ENCODE measurements at places on chromosomes 13 and 19.

DNA sequence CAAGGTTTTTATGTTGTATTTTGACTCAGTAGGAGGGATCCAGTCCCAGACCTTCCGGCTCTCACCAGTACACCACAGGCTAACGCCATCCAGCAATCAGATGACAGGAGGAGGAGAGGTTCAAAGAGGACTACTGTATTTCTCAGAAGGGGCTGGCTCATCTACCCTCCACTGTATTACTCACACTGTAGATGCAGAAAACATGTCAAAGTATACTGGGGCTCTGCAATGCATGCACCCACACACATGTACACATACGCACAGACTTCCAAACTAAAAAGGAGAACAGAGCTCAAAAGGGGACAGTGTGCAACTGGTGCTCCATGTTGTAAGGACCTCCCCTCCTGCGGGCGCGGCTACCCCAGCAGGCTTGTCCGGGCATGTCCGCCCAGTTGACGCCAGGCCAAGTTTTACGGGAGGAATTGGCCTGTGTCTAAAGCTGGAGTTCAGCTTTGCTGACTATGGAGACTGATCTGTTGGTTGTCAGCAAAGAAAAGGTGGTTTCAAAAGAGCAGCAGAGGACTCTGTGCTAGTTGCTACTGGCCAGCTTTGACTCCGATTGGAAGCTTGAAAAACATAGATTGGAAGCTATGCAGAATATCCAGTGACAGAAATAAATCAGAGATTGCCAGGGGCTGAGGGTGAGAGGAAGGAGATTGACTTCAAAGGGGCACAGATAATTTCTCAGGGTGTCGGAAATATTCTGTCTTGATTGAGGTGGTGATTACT is 314.2 kb downstream of the DLEU7 start:
- DNase-seq = no peak

GRCh38 chr13:29239653-29240525 is 355.6 kb downstream of the SLC7A1 start:
- DNase-seq = no peak

- no peak for DNase-seq
Observed at GRCh38 chr13:33251131-33251661, 34.4 kb downstream of the STARD13 start.

DNA sequence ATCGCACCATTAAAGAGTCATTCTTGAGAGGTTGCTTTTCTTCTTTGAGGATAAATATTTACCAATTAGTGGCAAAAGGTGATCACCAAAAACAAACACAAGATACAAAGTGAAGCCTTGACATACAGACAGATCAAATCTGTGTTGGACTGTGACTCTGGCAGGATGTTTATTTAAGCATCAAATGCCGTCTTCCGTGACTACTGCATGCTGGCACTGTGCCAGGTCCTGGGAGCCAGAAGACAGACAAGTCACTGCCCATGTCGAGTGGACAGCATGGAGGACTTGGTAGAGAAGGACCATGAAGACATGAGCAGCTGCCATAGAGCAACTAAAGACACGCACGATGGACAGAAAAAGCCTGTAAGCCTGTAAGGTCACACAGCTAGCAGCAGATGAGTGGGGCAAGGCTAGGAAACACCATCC is 92.8 kb upstream of the FARP1 start:
- no peak for DNase-seq

DNA sequence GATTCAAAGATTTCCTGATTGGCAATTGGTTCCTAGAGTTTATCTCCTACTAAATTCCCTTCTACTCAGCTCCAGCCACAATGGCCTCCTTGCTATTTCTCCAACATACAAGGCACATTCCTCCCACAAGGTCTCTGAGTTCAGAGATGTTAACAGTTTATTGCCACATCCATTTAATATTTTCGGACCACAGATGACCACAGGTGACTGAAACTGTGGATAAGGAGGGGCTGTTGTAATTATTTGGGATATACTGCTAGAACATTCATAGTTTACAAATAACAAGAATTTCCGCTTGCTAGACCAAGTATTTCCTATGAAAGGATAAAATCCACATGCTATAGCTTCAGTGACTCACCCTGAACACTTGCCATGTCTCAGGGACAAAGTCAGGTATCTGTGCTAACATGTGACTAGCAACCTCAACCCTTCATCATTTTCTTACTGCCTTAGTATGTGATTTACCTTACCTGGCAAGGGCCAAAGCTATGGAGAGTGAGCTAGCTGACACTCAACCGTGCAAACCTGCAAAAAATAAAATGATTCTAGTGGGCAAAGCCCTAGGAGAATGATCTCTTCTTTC is 117.7 kb downstream of the TBC1D4 start:
- no peak for DNase-seq

DNA sequence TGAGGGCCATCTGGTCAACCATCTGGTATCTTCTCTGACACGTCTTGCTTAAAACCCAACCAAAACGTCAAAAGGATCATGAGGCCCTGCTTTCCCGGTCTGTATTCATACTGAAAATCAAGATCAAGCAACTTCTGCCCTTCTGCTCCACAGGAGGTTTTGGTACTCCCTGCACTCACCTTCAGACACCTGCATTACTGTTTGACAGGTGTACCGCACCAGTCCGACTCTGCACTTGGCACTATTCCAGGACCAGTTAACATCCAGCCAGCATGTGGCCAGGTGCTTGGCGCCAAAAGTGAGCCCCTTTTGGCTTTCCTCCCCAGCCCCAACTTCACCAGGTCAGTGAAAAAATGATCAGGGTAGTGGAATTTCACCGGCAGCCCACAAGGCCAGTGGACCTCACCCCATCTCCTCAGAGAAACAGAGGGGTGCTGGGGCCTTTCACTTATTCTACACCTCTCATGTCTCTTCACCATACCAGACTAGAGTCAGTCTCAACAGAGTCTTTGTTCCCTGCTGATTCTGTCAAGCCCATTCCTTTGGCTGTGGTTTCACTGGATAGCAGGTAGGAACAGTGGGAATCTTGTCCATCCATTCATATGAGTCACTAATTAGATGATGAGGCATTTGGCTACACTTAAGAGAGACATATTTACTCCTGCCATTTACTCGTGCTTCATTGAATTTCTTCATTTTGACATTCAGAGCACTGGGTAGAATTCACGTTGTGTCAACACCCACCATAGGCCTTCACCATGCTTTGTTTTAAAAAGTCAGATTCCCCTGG is 85.3 kb downstream of the ZNF726 start:
- DNase-seq = no peak

DNA sequence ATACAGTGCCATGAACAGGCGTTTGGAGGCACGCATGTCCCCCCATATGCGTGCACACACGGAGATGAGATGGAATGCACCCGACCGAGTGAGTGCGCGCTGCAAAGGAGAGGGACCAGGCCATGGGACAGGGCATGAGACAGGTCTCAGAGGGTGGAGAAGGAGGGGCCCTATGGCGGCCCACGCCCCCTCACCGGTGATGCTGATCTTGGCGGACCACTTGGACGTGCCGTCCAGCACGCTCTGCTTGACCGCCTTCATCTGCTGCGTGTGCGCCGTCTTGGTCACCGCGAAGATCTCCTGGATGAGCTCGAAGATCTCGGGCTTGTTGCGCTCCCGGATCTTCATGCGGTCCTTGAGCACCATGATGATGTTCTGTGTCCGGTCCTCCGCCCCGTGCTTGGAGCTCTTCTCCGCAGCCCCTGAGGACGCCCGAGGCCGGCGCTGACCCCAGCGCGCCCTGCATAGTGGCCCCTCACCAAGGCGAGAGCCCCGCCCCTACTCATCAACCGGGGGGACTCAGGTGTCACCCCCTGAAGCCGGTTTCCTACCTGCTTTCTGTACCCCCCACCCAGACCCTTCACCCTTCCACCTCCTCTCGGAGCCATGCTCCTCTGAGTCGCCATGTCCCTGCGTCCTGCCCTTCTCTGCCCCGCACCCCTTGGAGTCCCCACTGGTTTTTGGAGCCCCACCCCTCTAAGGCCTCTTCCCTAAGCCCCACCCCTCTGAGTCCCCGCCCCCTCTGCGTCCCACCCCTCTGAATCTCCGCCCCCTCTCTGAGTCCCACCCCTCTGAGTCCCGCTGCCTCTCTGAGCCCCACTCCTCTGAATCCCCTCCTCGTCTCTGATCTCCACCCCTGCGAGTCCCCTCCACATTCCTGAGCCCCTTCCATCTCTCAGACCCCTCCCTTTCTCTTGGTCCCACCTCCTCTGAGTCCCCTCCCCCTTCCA is 40.8 kb downstream of the UNC13A start:
- no peak for DNase-seq

GRCh38 chr19:38944981-38945506 is 14.3 kb downstream of the MRPS12 start:
- no peak for DNase-seq

DNA sequence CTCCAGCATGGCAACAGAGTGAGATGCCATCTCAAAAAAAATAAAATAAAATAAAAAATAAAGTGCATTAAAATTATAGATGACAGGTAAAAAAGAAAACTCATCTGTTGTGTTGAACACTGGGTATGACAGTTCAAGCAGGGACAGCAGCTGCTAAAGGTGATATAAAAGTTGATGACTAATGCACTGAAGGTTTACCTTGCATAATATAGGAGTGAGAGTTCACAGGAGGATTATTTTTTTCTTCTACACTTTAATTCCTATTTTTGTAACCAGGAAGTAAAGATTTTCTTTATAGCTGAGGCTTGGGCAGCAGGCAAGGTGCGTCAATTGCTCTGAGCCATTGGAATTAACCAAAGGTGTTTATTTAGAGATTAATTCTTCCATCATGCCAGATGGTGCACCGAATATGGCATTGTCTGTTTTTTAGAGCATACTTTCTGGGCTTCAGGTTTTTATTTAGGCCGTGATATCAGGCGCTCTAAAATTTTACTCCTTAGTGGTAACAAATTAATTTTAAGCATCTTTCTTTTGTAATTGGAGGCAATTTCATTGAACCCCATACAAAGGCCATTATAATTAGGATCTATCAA is 337.0 kb upstream of the SLC10A2 start:
- no peak for DNase-seq

DNA sequence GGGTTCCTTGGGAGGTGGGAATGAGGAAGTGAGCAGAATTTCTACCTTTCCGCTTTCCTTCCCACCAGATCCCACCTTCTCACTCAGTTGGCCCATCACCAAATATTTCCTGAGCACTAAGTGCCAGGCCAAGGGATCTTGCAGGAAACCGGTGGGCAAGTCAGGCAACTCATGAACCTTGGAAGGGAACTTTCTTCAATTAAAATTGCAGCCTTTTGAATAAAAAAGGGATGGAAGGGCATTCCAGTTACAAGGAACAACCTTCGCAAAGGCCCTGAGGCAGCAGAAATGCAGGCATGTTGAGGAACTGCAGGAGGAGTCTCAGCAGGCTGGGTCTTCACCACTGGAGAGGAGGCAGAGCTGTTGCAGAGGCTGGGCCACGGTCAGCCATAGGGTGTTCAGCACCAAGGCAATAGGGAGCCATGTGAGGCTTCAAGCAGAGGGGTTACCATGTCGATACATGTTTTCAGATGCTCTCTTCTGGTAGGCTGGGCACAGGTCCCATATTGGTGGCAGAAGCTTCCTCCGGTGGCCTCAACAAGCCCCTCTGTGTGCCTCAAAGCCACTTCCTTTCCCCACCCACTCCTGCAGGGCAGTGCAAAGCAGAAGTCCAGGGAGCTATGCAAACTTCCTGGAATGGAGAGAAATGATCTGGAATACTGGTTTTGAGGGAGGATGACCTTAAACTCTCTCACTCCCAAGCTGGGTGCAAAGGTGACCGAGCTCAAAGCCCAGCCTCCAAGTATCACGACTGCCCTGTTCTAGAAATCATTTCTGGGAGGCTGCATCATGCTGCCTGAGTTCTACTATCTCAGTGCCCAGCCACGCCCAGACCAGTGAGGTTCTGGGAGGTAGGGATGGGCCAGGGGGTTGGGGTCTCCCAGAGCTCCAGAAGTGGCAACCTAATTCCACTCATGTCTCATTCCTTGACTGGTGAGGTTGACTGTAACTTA is at the start of gene FUT6:
FUT6 (minus strand) TSS at position 638 of the 953 bp plus-strand sequence. CDS start 7,135 bp downstream, outside the sequence.
- no peak for DNase-seq

GRCh38 chr19:48445606-48446481 is at the start of gene GRWD1:
GRWD1 (plus strand) TSS chr19:48445983; CDS start chr19:48446006, 23 bp downstream.
- DNase-seq = peak; percentile 96

All from T-cell (primary cell).